ENCODE measurements at places on chromosomes 13 and 19.

DNA sequence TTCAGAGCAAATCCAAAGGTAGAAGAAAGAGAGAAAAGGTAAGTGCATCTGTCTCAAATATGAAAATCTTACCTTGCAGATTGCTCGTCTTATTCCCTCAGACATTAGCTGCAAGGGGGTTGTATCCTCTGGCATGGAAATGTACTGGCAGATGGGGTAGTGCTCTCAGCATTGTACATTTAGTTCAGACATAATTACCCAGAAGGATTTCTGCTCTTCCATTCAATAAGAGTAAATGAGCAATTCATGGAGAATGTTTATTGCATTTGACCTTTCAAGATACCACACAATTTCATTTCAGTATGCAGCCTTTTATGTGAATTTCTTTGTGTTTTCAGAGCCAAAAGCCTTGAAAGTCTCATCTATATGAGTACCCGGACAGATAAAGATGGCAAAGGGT lies 63.8 kb downstream of the SCEL start:
- DNase-seq = no peak

DNA sequence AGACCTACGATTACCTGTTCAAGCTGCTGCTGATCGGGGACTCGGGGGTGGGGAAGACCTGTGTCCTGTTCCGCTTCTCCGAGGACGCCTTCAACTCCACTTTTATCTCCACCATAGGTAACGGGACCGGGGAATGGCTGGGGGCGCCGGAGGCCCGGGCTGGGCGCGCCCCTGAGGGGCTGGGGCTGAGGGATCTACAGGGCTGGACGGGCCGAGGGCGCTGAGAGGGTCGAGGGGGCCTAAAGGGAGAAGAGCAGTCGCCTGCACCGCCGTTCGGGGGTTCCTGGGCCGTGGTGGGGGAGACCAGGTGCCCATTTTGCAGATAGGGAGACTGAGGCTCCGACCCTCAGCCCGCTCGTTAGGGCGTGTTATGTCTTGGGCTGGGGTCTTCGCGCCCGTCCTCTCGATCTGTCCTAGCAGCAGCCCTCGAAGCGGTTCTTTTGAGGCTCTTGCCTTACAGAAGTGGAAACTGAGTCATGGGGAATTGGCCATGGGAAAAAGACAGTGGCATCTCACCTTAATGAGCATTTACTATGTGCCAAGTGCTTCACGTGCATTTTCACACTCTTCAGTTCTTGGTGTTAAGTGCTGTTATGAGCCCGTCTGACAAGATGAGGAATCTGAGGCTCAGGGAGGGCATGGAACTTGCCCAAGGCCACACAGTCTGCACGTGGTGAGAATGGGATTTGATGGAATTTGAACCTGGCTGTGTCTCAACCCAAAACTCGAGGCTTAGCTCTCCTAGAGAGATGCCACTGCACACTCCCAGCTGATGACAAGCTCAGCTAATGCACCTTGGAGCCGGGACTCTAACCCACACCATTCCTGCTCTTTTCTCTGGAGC lies 442 bp downstream of the RAB8A start:
- DNase-seq = no peak

GRCh38 chr19:40774916-40775631 lies at the start of gene MIA:
Gene MIA, plus strand, starts transcription at chr19:40775521. Its CDS starts 22 bp downstream, at chr19:40775543.
- DNase-seq = no peak

DNA sequence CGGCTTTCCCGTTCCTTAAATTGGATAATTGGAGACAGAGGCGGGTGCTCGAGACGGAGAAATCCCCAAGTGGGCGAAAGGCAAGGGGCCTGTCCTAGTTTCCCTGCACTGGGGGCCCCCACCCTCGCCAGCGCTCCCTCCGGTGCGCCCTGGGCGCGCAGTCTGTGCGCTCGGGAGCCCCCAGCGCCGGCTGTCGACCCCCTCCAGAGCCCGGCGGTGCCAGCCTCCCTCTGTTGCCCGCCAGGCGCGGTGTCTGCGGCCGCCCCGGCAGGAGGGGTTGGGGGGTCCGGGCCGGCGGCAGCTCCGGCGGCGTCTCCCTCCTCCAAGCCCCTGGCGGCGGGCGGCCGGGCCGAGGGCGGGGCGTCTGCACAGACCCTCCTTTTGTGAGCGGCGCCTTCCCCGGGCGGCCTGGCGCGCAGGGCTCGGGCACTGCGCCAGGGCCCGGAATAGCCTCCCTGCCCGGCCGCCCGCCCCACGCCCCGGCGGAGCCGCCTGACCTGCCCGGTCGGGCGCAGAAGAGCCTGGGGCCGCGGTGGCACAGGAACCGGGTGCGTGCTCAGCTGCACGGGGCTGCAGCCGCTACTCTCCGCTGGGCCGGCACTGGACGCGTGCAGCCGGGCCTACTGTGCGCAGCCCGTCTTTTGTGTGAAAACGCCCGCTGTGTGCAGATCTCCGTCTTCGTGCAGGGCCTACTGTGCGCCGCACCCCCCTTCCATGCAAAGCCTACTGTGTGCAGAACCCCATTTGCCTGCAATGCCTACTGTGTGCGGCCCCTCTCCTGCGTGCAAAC lies 13.2 kb downstream of the GADD45B start:
- no peak for DNase-seq

DNA sequence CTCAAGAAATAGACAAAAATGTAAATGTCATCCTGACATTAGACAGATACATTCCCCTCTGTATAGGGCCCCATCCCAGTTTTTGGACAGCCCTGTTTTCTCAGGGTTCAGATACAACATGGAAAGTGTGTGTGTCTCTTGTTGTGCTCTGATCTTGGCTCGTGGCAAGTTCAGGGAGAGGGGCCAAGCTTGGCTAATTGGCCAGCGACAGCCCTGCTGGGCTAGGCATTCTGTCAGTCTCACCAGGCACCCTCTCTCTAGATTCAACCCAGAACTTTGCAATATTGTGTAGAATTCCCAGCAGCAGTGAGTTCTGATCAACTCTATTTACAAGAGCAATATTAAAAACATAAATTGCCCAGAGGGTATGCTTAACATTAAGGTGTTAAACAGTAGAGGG lies 30.1 kb downstream of the MTUS2 start:
- no peak for DNase-seq

DNA sequence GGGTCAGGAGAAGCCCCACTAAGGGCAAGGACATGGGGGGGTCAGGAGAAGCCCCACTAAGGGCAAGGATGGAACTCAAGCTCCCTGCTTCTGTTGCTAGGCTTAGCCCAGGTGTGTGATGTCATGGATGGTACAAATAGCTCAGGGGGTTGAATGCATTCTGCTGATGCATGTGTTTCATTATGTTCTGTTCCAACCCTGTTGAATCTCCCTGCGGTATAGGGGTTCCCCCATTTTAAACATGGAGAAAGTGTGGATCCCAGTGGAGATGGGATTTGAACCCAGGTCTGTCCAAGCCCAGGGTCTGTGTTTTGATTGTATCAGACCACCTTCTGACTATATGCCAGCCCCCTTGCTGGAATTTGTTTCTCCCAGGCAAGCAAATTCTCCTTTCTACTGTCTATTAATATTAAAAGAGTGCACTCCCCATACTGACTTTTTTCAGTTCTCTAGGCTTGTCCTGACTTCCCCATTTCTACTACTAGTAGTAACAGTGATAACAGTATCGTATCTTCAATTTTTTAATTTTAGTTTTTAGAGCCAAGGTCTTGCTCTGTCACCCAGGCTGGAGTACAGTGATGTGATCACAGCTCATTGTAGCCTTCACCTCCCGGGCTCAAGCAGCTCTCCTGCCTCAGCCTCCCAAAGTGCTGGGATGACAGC lies 6.7 kb downstream of the ZNF865 start:
- no peak for DNase-seq

DNA sequence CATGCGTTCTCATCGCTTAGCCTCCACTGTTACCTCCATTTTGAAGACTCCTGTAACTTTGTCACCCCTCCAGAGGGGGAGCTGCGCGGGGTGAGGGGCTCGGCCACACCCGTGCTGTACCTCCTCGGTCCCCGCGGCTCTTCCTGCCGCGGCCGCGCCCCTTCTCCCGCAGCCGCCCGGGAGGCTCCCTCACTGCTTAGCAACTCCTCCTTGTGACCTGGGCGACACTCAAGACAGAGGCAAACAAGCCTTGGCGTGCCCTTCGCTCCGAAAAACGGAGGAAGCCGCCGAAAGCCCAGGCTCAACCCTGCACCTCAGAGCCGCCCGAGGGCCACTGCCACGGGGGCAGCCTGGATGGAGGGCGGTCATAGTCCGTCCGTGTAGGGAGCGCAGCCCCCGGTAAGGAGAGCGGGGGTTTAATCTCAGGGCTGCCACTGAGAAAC lies 494.3 kb downstream of the FOXO1 start:
- no peak for DNase-seq

DNA sequence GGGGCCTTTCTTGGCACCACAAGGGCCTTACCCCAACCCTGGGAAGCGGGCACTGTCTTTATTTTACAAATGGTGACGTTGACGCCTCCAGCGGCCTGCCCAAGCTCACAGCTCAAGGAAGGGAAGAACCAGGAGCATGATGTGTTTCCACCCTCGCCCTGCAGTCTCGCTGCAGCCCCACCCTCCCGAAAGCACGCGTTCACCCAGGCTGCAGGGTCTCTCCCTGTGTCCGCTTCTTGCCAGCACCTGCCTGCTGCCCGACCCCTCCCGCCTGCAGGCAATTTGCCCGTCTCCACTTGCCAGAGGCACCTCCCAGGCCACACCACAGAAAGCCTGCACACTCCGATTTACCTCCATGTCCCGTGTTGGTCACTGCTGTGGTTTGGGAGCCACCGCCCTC lies 76.6 kb downstream of the SLC15A1 start:
- DNase-seq = no peak

- DNase-seq = no peak
Measured at GRCh38 chr19:21680671-21681070, 86.7 kb downstream of the ZNF100 start.

DNA sequence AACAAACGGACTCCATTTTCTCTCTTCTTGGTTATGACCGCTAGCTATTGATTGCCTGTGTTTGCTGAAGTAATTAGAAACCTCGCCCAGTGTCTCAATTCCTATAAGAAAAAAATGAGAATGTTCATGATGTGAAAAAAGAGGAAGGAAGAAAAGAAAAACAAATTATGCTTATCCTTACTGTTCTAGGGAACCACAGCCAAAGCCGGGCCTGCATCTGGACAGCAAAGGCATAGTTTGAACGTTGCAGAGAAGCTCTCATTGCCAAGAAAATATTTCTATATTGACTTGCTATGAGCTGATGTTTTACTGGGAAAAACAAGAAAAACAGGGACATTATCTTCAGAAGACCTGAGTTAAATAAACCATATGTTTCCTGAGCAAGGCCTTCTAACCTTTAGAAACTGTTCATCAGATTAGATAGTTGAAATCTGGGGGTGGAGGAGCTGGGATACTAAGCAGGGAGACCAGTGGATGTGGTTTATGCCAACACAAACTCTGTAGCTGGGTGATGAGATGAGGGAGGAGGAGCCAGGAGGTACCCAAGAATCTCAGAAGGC lies 55.0 kb downstream of the EFNB2 start:
- no peak for DNase-seq

GRCh38 chr13:113119166-113119821 lies 3.3 kb upstream of the F10 start:
- DNase-seq = no peak

DNA sequence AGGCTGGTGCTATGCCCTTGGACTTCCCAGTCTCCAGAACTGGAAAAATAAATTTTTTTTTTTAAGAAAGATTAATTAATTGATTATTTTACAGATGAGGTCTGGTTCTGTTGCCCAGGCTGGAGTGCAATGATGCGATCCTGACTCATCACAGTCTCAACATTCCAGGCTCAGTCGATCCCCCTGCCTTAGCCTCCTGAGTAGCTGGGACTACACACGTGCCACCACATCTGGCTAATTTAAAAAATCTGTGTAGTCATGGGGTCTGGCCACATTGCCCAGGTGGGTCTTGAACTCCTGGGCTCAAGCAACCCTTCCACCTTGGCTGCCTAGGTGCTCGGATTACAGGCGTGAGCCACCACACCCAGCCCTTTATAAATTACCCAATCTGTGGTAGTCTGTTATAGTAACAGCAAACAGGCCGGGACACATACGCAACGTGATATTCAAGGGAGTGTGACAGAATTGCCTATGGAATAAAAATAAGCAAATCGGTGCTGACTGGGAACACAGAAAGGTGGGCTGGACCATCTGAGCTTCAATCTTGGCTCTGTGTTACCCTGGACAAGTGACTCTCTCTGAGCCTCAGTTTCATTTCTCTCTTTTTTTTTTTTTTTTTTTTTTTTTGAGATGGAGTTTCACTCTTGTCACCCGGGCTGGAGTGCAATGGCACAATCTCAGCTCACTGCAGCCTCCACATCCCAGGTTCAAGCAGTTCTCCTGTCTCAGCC lies 42.8 kb downstream of the PIN1 start:
- no peak for DNase-seq

DNA sequence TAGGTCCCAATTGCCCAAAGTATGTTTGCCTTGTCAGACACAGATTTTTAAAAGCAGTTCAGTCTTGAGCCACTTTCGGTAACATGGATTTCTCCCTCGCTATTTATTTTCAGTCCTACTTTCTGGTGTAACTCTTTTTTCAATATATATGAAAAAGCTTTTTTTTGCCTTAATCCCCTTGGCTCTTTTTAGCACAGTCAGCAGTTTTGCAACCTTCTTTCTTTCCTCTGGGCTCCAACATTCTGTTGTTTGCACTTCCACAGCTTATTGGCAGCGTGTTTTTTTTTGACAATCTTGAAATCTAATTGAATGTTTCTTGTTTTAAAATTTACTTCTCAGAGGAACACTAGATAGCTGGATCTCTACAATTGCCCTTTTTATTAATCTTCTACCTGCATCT lies 429.3 kb upstream of the NBEA start:
- no peak for DNase-seq

DNA sequence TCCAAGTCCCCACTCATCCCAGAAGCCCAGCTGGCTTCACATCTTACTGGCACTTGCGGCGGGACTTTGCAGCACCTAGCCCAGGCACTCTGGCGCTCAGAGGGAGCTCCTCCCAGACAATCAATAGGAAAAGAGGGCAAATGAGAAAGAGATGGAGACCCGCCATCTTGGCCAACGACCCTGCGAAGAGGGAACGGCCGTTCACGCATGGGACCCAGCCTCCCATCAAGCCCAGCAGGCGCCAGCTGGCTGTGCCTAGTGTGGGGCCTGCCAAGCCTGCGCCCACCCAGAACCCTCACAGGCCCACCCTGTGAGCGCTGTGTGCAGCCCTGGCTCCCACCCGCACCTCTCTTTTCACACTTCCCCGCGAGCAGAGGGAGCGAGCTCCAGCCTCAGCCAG lies 317.8 kb upstream of the SPRY2 start:
- no peak for DNase-seq

GRCh38 chr13:98214707-98215106 lies 37.6 kb upstream of the RNF113B start:
- DNase-seq = no peak

- DNase-seq = no peak
Measured at GRCh38 chr13:99314640-99315176, 7.5 kb upstream of the GPR183 start.

- no peak for DNase-seq
Measured at GRCh38 chr13:43204591-43204990, 181.2 kb downstream of the DNAJC15 start.
